ENCODE measurements at places on chromosomes 6 and 20.

- no peak for DNase-seq
These were observed 11.0 kb downstream of the TREM1 start for GRCh38 chr6:41275489-41275888.

- no peak for DNase-seq
These were observed 73.0 kb downstream of the YTHDF1 start for GRCh38 chr20:63142933-63143332.

GRCh38 chr20:58141496-58141895 lies 87.0 kb downstream of the ANKRD60 start:
- DNase-seq: no peak

DNA sequence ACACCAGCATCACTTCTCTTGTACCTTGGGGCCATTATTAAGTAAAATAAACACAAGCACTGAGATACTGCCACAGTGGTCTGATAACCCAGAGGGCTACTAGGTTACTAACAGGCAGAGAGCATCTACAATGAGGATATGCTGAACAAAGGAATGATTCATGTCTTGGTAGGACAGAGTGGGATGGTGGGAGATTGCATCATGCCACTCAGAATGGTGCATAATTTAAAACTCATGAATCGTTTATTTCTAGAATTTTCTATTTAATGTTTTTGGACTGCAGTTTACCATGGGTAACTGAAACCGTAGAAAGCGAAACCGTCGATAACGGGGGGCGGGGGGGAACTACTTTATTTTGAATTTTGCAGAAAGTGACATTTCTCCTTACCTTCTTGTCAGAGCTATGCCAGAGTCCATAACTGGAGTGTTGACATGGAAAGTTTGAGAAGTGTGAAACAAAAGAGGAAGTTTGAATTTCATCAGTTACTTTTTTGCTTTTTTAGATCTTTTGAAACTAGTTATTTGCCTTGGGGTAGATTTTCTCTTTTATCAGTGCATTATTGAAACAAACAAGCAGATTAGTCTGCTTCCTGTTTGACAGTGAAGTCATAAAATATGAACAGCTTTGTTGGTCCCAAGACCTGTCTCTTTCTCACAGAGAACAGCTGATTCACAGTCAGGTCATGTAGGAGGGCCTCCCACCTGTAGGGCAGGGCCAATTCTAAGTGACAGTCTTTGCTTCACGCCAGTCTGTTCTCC lies 124.9 kb downstream of the KLHL32 start:
- DNase-seq: peak; percentile 2

- no peak for DNase-seq
These were observed 10.8 kb downstream of the BPIFA2 start for GRCh38 chr20:33178726-33179125.

DNA sequence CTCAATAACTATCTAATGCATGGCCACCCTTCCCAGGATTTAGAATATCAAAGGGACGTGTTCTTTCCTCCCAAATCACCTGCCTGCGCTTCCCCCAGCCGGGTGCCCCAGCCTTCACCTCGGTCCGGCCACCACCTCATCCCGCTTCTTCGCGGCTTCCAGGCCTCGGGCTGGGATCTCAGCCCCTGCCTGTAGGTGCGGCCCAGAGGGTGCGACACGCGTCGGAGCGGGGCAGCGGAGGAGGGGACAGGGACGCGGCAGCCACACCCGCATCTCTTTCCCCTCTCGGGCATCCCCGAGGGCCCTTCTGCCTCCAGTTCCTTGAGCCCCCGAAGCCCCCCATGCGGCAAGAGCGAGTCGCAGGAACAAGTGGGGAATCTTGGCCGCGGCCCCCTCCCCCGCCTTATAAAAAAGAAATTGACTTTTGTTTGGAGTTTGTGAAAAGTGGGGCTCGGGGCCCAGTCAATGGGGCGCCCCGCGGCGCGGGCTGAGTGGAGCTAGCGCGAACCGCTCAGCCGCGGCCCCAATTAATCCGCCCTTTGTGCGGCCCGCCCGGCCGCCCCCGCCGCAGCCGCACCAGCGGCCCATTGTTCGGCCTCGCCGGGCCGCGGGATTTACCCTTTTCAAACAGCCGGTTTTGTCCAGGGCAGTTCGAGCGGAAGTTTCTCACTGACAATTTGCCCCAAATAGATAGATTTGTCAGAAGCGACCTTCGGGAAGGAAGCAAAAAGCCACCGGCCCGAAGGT lies 8.4 kb upstream of the NR2E1 start:
- DNase-seq: no peak

- no peak for DNase-seq
These were observed 6.3 kb upstream of the TSHZ2 start for GRCh38 chr20:52965819-52966218.

DNA sequence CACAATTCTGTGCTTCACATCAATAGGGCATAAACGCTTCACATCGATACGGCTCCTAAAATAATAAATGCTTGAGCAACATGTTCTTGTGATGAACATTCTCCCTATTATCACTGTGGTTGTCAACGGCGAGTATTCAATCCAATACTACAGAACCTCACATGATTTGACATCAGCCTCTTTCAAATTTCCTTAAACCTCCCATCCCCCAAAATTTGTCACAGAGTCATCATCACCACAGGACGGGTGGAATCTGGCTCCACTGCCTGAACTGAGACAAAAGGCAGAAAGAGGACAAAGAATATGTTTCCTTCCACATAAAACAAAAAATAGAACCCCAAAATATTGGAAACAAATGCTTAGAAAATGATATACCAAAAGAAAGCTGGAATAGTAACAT lies 7.3 kb downstream of the THEMIS start:
- no peak for DNase-seq

- DNase-seq: no peak
These were observed 730 bp downstream of the INSM1 start for GRCh38 chr20:20368418-20369249.

DNA sequence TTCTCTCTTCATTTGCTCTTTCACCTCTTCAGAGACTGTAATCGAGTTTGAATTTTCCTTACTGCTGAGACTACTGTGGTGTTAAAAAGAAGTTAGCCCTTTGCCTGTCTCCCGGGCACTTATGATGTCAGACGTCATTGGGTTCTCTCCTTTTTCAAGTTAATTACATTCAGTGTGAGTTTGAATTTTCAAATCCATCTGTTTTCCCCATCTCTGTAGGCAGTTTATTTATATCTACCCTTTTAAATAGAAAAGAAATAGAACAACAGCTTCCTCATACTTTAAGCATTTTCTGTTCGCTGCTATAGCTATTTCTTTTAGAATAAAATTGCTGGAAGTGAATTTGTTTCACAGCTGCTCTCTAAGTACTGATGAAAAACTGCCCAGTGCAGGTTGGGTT lies 81.4 kb downstream of the MCHR2 start:
- no peak for DNase-seq

DNA sequence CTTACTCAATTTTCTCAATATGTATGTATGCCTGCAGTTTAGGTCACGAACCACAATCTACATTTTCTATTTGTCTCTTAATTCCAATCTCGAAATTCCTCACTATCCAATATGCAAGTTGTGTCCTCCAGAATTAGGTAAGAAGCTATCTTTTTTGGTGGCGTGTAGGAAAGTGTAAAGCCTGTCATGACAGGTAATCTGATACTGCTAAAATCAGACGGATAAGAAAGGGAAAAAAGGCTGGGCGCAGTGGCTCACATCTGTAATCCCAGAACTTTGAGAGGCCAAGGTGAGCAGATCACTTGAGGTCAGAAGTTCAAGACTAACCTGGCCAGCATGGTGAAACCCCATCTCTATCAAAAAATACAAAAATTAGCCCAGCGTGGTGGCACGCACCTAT lies 185.3 kb downstream of the IBTK start:
- no peak for DNase-seq

GRCh38 chr6:38215225-38215624 lies 395.7 kb downstream of the ZFAND3 start:
- DNase-seq: no peak

DNA sequence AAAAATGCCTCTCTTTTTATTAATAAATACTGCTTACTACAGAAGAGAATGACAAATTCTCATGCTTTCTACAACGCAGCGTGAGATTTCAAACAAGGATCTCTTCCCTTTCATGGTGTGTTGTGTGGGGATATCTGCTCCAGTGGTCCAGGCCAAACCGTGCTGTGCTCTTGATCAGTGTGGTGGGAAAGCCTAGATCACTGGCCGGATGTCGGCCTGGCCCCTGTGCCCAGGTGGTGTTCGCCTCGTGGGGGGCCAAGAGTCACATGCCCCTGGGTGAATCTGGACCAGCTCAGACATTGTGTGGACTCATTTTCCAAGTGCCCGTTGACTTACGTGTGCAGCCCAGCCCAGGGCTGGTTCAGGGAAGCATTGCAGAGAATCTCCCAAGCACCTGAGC lies 4.3 kb downstream of the CDH4 start:
- DNase-seq: no peak

DNA sequence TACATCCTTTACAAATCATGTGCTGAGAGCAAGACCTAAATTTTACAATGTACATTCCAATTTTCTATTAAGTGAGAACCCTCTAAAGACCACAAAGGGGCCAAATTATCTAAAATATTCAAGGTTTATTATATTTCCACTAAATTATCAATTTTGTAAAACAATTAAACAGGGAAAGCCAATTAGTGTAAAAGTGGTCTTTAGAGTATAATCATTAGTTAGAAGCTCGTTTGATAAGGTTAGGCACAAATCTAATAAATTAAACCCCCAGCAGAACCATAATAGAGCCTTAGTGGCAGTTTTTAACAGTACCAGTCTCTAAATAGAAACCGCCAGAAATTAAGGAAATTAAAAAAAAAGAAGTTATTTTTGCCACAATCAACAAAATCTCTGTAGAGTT lies 249.1 kb upstream of the MANEA start:
- DNase-seq: no peak

DNA sequence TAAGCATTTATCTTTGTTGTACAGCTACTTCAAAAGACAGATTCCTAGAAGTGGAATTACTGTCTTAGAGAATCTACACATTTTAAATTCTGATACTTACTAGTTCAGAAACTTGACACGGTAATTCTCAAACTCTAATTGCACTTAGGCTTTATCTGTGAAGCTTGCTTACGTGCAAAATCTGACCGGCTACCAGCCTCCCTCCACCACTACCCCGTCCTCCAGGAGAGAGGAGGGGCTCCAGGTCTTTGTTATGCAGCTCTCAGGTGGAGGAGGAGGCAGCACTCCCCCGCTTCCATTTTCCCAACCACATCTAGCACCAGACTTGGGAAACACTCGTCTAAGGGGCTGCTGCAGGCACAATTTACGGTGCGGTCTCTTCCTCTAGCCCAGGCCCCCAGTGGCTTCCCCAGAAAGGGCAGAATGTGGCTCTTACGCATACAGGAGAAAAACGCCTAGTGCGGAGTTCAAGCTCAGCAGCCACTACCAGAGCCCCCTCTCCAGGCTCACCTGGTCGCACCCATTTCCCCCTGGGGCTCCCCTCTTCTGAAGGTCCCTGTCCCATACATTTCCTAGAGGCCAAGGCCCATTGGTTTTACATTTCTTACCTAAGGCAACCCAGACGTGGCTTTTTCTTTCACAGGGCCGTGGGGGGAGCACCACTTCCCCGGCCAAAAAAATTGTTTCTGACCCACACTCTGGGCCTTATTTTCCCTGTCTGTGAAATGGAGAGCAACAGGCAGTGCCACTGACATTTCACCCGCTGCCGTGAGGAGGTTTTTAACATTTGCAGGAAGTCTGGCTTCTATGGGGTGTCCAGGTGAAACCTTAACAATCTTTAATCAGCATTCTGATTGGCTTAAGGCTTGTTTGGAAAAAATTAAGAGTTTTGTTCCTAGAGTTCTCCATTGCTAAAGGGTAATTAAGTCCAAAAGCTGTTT lies 1.6 kb upstream of the TGIF2 start:
- no peak for DNase-seq

DNA sequence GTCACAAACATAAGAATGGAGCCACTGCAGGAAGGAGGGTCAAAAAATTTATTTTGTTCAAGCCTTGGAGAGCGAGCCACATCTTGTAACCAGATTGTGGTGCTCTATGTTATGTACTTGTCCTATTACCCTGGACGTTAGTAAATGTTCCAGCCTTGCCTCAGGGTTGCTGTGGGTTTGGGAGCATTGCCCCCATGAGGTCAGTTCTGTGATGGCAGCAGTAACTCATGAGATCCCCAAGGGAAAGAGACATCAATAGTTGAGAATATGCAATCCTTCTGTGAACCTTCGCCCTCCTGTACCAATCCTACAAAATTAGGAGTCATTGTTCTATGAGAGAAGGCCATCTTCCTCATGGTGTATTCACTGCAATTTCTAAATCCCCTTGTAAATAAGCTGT lies 16.4 kb upstream of the CFAP206 start:
- peak; percentile 17 for DNase-seq

- DNase-seq: no peak
These were observed 25.6 kb upstream of the HLA-DQB1 start for GRCh38 chr6:32692019-32692418.

DNA sequence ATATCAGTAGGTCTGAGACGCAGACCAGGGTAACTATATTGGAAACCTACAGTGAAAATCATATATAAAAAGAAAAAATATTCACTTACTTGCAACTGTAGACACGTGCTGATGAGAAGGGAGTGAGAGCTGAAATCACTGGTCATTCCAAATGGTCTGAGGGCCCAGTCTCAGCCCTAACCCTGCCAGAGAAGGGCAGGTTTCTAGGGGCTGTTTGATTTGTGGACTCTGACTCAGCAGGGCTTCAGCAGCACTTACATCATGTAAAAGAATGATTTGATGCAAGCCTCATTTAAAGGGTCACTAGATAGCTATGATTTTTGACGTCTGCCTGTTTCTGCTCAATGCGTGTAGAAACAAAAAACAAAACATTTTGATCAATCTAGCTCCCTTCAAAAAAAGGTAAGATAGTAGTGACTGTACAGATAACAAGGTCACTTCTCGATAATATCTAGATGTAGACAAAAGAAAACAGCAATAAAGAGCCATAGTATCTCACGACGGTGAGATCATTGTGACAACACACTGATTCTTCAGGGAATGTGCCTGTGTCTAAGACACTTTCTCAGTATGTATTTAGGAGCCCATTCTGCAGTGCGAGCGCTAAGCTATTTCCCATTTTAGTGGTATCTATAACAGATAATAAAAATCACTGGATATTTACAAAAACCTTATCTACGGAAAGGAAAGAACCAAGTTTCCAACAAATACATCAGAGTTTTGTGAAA lies 307.2 kb downstream of the HIVEP2 start:
- peak; percentile 4 for DNase-seq

GRCh38 chr6:93123585-93123984 lies 295.8 kb downstream of the EPHA7 start:
- DNase-seq: no peak

DNA sequence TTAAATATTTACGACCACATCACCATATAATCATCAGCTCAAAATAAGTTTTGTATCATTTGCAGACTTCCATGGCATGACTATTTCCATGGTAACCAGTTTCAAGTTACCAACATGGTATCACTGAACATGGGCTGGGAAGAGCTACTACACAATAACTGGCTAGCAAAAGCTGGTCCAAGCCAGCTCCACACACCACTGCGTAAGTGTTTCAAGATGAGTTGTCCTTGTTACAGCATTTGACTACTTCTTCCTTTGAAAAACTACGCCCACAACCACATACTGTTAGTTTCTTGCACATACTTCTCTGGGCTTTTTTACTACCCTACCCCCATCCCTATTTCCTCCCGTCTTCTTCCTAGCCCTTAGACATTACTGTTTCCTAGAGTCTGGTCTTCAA lies 8.5 kb downstream of the CD164 start:
- DNase-seq: no peak

- DNase-seq: no peak
These were observed 115.2 kb downstream of the DLL1 start for GRCh38 chr6:170175644-170176135.

- no peak for DNase-seq
These were observed 80.7 kb upstream of the CLDN20 start for GRCh38 chr6:155183095-155183494.

All from fibroblast of the aortic adventitia (primary cell).